ENCODE measurements at places on chromosomes 2 and 18.

GRCh38 chr2:181943411-181944124 is 42.1 kb upstream of the PPP1R1C start:
- DNase-seq: no peak

GRCh38 chr2:106284255-106284654 is 90.2 kb upstream of the UXS1 start:
- DNase-seq: no peak

DNA sequence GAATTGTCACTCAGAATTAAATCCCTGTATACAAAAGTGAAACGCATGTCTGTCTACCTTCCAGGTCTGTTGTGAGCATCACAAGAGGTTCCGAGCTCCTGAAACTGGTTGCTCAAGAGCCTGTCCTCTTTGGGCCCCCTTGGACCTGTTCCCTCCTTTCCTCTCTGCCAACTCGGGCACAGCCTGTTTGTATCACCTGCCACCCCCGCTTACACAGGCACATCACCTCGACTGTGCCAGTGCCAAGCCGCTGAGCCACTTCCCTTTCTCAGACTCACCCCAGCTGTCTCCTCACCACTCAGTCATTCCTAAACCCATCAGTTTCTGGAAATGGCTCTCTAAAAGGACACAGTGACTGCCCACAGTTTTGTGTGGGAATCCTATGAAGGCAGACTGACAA is 3.1 kb downstream of the EFR3B start:
- DNase-seq: no peak

DNA sequence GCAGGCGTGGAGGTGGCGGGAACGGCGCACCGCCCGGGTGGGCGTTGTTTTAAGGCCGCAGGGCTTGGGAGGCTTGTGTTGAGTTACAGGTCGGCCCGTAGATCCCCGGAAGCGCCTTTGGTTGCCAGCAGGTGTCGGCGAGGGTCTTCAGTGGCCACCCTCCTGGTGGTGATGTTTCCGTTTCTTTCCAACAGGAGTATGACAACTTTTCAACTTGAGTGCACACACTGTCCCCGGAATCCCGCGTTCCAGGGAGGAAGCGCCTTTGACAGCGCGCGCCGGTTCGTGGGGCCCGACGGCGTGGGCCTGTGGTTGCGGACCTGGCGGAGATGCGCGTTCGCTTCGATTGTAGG is 1.0 kb upstream of the HDAC4 start:
- no peak for DNase-seq

GRCh38 chr2:190532581-190532980 is 1.9 kb downstream of the NEMP2 start:
- DNase-seq: no peak

GRCh38 chr18:39946623-39947061 is 2008.4 kb upstream of the PIK3C3 start:
- no peak for DNase-seq

- no peak for DNase-seq
These were observed 59.2 kb upstream of the KLF7 start for GRCh38 chr2:207224791-207225482.

GRCh38 chr2:59604123-59604522 is 949.3 kb downstream of the BCL11A start:
- DNase-seq: no peak

DNA sequence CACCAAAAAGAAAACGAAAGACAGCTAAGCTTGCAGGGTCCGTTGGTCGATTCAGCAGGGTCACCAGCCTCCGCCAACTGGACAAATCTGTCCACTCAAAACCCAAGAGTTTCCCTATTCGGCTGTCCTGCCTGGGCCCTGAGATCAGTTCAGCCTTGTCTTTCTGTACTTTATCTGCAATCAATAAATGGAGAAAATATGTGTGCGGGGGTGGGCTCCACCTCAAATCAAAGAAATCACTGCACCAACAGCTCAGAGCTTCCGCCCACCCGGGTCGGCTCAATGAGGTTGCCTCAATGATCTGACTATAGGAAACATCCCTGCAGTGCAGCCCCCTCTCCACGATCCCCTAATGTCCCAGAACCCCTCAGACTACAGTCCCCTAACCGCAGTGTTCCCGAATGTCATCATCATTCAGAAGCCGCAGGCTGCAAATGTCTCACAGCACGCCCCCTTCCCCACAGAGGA is 447 bp downstream of the GGCX start:
- no peak for DNase-seq

GRCh38 chr18:37298816-37299215 is 266.8 kb downstream of the CELF4 start:
- DNase-seq: no peak

GRCh38 chr18:49177812-49178211 is 227.0 kb upstream of the SMAD7 start:
- no peak for DNase-seq

- no peak for DNase-seq
These were observed 33.8 kb downstream of the ZNF519 start for GRCh38 chr18:14098428-14098827.

DNA sequence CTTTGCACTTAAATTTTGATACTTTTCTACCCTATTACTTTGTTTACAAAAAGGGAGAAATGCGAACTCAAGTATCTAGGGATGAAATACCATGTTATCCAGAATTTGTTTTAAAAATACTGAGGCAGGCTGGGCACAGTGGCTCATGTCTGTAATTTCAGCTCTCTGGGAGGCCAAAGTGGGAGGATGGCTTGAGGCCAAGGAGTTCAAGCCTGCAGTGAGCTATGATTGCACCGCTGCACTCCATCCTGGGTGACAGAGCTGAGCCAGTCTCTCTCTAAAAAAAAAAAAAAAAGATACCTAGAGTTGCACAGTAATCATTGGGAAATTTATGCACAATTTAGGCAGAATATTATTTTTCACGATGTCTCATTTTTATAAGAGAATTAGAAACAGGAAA is 12.4 kb upstream of the VAPA start:
- no peak for DNase-seq

GRCh38 chr2:64263315-64263714 is 119.1 kb upstream of the PELI1 start:
- DNase-seq: no peak

GRCh38 chr2:232714969-232715368 is 17.8 kb downstream of the GIGYF2 start:
- DNase-seq: no peak

- DNase-seq: no peak
These were observed 173.8 kb downstream of the NRXN1 start for GRCh38 chr2:50858156-50858555.

GRCh38 chr18:21550510-21550970 is 50.0 kb downstream of the ESCO1 start:
- no peak for DNase-seq

GRCh38 chr2:131577812-131578211 is 50.1 kb downstream of the CCDC74A start:
- DNase-seq: no peak

DNA sequence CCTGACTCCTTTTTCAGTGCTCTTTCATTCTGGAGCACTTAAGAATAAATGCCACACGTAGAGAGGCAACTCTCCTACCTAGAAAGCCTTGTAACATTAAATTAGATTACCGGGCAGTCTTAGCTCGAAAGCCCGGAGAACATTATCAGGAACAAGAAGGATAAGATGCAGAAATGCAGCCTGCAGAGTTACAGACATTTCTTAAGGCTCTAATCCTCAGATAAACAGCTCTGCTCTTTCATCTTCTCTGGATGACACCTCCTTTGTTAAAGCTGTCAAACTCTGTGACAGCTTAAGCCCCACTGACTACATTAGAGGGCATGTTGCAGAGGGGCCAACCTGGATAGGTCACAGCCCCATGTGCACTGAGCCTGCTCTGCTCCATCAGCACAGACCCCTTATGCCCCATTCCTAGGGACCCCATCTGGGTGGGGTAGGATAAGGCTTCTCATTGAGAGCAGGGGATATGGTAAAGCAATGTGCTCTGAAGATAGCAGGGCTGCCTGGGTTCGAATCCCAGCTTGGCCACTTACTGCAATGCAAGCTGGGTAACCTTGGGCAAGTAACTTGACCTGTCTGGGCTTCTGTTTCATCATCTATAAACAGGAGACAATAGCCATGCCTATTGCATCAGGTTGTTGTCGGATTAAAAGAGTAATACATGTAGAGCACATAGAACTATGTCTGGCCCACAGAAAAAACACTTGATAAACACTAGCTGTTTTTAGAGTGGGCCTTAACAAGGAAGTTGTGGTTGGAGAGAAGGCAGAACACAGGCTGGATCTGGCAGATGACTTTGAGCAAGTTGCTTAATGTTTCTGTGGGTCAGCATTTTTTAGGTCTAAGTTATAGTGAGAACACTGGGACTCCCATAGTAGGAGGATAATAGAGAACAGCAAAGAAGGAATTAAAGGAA is 111.4 kb downstream of the THNSL2 start:
- no peak for DNase-seq

- DNase-seq: no peak
These were observed 98.6 kb downstream of the LNPK start for GRCh38 chr2:175903384-175903936.

- no peak for DNase-seq
These were observed 48.2 kb upstream of the SLC14A2 start for GRCh38 chr18:45567123-45567522.

- no peak for DNase-seq
These were observed 335.6 kb downstream of the CYRIA start for GRCh38 chr2:16330012-16330411.

- DNase-seq: no peak
These were observed 505.7 kb upstream of the KLHL29 start for GRCh38 chr2:22879009-22879863.

GRCh38 chr2:241351640-241352031 is 4.4 kb upstream of the FARP2 start:
- no peak for DNase-seq

- no peak for DNase-seq
These were observed 654.9 kb downstream of the ADCYAP1 start for GRCh38 chr18:1559563-1559962.

DNA sequence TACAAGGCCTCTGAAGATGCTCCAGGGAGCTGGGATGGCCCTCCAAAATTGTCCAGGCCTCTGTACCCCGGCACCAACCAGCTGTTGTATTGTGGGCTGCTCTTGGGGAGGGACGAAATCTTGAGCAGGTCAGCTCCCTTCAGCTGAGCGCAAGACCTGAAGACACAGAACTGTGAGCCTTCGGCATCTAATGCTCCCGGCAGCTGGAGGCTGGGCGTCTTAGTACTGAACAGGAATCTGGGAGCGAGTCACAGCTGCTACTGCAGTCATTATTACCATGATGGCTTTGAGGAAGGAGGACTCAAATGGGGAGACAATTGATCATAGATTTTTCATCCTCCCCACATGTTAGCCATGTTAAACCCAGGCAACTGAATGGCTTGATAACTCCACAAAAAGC is 83.0 kb upstream of the LTBP1 start:
- DNase-seq: no peak

- no peak for DNase-seq
These were observed 141.6 kb upstream of the CXCR4 start for GRCh38 chr2:136259551-136259950.

DNA sequence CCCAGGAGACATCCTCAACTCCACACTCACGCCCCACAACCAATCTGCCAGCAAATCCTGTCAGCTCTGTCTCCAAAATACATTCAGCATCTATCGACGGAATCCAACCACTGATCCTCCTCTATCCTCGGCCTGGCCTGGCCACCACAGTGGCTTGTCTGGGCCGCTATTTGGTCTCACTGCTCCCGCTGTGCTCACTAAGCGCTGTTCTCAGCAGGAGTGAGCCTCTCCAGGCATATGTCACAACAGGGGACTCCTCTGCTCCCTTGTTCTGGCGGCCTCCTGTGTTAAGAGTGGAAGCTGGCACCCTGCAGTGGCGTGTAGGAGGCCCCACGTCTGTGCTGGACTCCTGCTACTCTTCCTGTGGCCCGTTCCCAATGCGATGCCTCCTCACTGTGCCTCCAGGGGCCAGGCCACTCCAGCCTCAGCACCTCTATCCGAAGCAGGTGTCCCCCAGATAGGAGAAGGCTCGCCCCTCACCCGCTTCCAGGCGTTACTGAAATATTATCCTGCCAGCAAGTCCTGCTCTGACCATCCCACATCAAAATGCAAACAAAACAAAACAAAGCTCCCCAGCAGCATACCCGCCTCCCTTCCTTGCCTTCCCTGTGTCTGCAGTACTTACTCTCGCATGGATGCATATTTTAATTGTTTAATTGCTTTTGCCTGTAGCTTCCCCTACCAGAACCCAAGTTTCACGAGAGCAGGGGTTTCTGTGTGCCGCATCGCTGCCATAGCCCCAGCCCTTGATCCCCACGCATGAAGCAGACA is 39.9 kb downstream of the CENPO start:
- no peak for DNase-seq

DNA sequence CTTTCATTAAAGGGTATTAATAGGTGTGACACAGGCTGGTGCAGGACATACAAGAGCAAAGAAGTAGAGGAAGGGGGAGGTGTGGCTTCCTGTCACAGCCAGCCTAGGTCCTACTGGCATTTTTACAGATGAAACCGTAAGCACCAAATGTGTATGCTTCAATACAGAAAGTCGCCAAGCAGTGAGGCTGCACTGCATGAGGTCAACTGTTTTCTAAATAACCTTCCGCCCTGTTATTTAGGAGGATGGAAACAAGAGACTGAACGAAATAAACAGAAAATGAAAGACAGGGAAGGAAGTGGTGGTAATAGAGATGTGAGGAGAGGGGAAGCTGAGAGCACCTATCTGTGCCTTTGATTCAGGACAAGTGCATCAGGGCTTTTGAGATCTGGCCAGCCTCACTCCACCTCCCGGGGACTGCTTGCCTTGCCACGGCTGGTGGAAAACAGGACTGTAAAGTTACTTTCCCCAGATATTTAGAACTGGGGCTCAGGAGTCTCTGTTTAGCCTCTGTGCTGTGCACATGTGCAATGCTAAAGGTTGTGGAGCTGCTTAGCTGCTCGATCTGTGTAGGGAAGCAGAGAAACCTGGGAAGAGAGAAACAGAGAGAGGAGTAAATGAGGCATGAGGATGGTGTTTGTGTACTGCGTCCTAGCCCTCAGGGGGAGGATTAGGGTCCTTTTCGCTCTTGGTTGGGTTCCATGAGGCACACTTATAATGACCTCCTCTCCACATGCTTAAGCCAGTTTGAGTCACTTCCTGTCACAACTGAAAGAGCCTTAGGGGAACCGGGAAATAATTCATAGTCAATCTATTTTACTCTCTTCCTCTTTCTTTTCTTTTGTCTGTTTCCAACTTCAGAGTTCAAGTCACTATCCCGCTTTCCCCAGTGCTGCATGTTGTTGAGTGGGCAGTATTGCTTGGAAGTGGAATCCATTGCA is 62.3 kb upstream of the BOD1L2 start:
- DNase-seq: no peak

DNA sequence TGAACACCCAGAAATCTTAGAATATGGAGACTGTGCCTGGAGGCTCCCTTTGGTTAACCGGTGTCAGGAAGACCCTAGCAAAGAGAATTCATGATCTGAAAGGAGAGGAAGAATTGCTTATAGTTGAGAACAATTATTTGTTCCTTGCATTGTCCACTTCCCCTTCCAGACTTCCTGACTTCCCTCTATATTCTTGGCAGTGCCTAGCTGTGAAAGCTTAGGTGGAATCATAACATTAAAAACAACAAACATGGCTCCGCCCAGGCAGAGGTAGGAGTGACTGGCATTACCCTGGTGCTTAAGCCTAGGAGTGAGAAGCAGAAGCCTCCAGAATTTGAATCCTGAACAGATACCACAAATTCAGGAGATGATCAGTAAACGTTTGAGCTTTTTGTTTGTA is 1.9 kb downstream of the TTL start:
- no peak for DNase-seq

Data from mesothelial cell of epicardium (in vitro differentiated cells).